ENCODE measurements at places on chromosomes 5 and 9. TPM values are rescaled to one million over a fixed set of nuclear protein-coding genes. Genes with fewer than 3 reads are reported as not detected.

Gene PDZD2
- 26.7 TPM for total RNA-seq

Gene LEAP2
- total RNA-seq: 0.29 TPM

Gene SAXO1
- not detected for total RNA-seq

Gene PCAT7
- total RNA-seq: not detected

Gene CER1
- not detected for total RNA-seq

Gene ADAMTS19
- 0.76 TPM for total RNA-seq

Gene MARVELD2
- 20.8 TPM for total RNA-seq

Gene WDR55
- 26.2 TPM for total RNA-seq

Gene TMEM8B
- total RNA-seq: 4.8 TPM

Gene FBN2
- total RNA-seq: 2.4 TPM

Gene FAM163B
- not detected for total RNA-seq

Gene FREM1
- 0.09 TPM for total RNA-seq

Gene CNTNAP3B
- total RNA-seq: 62.0 TPM

Gene CWC27
- 15.6 TPM for total RNA-seq

Gene OR1J2
- total RNA-seq: not detected

Gene ZNF879
- total RNA-seq: 2.3 TPM

Gene SLC4A9
- total RNA-seq: 1.2 TPM

Gene GFPT2
- total RNA-seq: 6.4 TPM

Gene RASGRF2
- total RNA-seq: 0.49 TPM

Gene NXNL2
- not detected for total RNA-seq

Gene NSUN2
- 59.5 TPM for total RNA-seq

Gene SHISAL2B
- total RNA-seq: not detected

Gene P4HA2
- total RNA-seq: 14.7 TPM

Gene EGFL7
- 5.2 TPM for total RNA-seq

Gene GLE1
- 31.2 TPM for total RNA-seq

Gene DBH
- not detected for total RNA-seq

Gene ZDHHC11
- 7.0 TPM for total RNA-seq

Gene CRB2
- total RNA-seq: not detected

Gene PPIP5K2
- 20.3 TPM for total RNA-seq

Gene TMEM232
- 1.1 TPM for total RNA-seq

Gene PROP1
- total RNA-seq: not detected

Gene LYRM7
- 6.6 TPM for total RNA-seq

Gene RLN2
- total RNA-seq: not detected

Gene ASTN2
- total RNA-seq: 0.27 TPM

Gene ADAMTS13
- total RNA-seq: 0.21 TPM

Gene GNA14
- 0.35 TPM for total RNA-seq

Gene GLRA1
- total RNA-seq: not detected

Gene CDC14B
- total RNA-seq: 2.7 TPM

Gene EPB41L4B
- 3.8 TPM for total RNA-seq

Gene ITGA2
- 24.8 TPM for total RNA-seq

Gene NCS1
- total RNA-seq: 9.3 TPM

Gene FAXDC2
- total RNA-seq: 1.6 TPM

Gene PCDHA9
- total RNA-seq: not detected

Gene PRDM9
- total RNA-seq: not detected

Gene CXCL14
- 125 TPM for total RNA-seq

Gene MED22
- total RNA-seq: 13.4 TPM

Gene OBP2B
- total RNA-seq: not detected

Gene GRXCR2
- total RNA-seq: not detected

Gene TCF7
- 1.9 TPM for total RNA-seq

Gene RNF180
- total RNA-seq: 9.5 TPM

Gene PCDHB8
- 0.32 TPM for total RNA-seq

Gene PPP3R2
- total RNA-seq: not detected

Gene KCNIP1
- not detected for total RNA-seq

Gene REEP2
- 0.18 TPM for total RNA-seq

Gene TDRD7
- 9.4 TPM for total RNA-seq

Gene RELL2
- total RNA-seq: 10.4 TPM

Gene STKLD1
- total RNA-seq: not detected

Gene ANKRD33B
- 0.57 TPM for total RNA-seq

Gene KIF4B
- not detected for total RNA-seq

Gene GLDC
- 18.3 TPM for total RNA-seq

All from esophagus squamous epithelium (tissue), 5 donors.